H54 (cell line): ENCODE measurements at places on chromosomes 11 and 22.
A peak's percentile ranks its signal among the peaks of the same experiment; 100 is the strongest.

GRCh38 chr11:106461839-106462545 lies 384.5 kb downstream of the AASDHPPT start:
- DNase-seq = no peak

- no peak for DNase-seq
These were observed 57.6 kb downstream of the LIF start for GRCh38 chr22:30188911-30189310.

DNA sequence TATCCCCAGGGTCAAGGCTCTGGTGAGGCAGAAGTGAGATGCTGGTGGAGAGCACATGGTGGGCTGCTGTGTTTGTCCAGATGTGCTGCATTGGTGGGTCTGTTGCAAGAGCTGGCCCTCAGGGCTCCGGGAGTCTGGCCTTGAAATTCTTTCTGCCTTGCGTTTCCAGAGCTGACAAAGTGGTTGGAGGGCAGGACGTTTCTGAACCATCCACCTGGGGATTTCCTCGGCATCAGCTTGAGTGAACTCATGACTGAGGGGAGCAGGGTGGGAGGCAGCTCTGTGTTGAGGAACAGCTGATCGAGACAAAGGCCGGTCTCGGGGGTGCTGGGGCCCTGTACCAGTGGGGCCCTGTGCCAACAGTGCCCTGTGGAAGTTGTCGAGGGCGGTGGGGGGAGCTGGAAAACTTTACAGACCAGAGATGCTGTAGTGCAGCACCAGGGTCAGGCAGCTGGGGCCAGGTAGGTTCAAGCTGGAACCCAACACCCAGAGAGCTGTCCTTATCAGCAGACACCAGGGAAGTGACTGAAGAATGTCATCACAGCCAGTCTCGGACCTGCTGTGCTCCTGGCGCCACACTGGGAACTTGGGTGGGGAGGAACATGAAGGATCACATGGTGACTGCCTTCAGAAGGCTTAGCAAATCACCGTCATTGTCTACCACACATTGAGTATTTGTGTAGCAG lies 4.9 kb downstream of the TSKU start:
- DNase-seq = no peak

DNA sequence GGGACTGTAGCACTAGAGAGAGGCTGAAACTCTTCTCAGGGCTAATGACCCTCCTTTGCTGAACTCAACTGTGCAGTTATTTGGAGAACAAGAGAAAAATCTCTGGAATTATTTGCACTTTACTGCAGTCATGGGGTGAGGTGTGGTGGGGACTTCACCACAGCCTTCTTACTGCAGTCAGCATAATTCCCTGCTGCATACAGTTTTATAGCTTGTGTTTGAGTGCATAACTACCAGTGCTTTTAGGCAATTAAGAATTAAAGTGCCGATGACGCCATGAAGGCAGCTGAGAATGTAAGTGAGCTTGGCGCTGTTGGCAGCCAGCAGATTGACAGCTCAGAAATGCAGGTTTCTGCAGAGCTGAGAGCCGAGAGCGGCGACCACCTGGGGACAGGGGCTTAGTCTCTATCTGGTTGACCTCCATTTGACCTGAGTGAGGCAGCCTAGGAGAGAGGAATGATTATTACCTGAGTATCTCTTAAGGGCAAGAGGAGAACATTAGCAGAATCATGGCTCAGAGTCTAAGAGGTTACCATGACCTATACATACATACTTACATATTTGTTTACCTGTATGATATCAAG lies 830.0 kb downstream of the NTM start:
- DNase-seq = no peak

- DNase-seq = peak; percentile 75
These were observed at the start of gene TMEM80 for GRCh38 chr11:695538-696248. Gene TMEM80, plus strand, starts transcription at chr11:695816. Its CDS starts 12 bp downstream, at chr11:695828.

DNA sequence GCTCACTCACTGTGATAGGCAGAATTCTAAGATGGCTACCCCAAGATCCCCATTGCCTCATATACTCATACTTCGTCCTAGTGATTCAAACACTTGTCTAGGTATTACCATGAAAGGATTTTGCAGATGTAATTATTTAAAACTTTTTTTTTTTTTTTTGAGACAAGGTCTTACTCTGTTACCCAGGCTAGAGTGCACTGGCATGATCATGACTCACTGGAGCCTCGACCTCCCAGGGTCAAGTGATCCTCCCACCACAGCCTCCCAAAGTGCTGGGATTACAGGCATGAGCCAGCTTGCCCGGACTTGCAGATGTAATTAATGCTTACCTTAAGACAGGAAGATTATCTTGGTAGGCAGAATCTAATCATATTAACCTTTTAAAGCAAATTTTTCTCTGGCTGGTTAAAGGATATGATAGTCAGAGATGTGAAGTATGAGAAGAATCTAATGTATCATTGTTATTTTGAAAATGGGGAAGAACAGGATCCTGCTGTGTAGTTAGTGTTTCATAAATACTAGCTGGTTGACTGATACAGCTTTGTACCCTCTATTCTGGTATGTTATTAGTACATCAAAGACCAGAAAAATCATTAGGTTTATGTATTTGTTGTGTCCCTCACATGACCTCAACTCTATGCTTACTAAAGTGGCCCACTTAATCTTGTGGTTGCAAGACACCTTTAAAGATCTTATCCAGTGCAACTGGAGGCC lies 35.5 kb downstream of the C2CD3 start:
- DNase-seq = no peak

GRCh38 chr22:31238057-31238456 lies 26.0 kb downstream of the LIMK2 start:
- no peak for DNase-seq

- DNase-seq = no peak
These were observed 46.9 kb downstream of the PAX6 start for GRCh38 chr11:31764261-31764660.

- DNase-seq = no peak
These were observed 784.9 kb upstream of the LUZP2 start for GRCh38 chr11:23711981-23712380.

- DNase-seq = no peak
These were observed 49.9 kb upstream of the CAPRIN1 start for GRCh38 chr11:34001557-34002064.

GRCh38 chr11:106503901-106504300 lies 426.4 kb downstream of the AASDHPPT start:
- DNase-seq = no peak

DNA sequence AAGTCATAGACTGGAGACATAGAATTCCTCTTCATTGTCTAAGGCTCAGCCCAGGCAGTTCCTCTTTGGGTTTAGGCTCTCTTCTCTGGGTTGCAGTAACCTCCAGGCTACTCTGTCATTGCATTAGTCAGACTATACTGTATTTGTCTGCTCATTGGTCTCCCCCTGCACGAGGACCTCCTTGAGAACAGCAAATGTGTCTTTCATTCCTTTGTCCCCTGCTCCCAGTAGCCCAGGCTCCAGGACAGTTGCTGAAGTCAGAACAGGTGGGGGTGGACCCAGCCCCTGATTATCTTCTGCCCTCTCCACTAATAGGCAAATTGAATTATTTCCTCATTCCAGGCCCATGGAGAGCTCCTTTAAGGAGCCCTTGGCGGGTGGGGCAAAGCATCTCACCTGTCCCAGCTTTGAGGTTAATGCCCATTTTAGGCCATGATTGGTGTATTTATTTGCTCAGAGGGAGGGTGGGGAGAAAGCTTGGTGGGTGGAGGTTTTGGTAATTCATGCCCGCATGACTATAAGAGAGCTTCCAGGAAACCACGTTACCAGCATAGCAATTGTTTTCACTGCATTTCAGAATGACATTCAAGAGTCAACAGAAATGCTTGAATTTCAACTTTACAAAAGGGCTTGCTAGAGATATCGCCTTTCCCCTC lies 40.9 kb downstream of the NAV2 start:
- no peak for DNase-seq

- no peak for DNase-seq
These were observed 21.7 kb upstream of the PICK1 start for GRCh38 chr22:38035530-38035885.

DNA sequence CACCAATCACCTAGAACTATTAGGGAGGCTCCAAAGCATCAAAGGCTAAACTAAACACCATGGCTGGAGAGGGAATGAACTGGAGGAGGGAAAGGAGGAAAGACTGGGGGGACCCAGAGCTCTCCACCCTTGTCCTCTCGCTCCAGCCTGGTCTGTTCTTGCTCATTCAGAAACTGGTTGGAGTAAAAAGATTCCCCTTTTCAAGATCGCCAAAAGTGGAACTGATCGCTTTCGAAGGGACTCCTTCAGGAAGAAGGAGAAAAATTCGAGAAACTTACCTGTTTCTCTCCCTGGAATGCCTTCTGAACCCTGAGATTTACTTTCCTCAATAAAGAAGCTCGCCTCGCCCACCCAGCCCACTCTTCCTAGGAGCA lies 46.9 kb downstream of the OR4D9 start:
- DNase-seq = no peak

DNA sequence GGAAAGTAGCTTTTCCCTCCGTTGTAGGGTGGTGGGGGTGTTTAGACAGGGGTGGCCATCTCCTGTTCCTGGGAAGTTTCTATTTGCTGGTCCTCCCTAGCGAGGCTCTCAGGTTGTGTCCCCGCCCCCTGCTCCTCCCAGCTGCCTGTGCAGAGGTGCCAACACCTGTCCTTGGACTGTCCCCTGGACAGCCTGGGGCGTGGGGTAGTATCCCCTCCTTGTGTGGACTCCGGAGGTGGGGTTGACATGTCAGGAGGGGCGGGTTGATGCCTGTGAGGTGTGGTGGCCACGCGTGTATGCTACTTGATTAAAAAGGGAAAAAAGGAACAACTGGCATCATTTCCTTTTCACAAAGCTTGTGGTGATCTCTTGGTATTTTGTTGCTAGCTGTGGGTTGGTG lies 14.3 kb upstream of the RANBP1 start:
- DNase-seq = no peak

DNA sequence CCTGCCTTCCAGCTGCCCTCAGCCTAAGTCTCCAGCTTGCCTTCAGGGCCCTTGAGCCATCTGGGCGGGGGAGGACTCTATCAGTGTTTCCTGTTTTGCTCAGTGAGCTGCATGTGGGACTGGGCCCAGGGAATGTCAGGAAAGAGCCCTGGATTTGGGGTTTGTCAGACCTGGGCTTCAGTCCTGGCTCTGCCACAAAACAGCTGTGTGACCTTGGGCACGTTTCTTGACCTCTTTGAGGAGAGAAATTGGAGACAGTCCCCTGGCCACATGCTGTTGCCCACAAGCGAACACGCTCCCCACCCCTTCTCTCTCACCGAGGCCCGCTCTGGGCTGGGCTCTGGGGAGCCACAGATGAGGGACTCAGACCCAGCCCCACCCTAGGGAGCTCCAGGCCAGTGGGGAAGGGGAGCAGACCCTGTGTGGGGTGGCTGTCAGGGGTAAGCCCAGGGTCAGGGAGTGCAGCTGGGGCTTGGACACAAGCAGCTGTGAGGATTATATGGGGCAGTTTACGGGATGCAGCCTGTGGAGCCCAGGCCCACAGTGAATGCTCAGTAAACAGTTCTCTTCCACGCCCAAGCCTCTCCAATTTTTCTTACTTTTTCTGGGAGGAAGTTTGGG lies 12.3 kb downstream of the MYO7A start:
- peak; percentile 37 for DNase-seq

DNA sequence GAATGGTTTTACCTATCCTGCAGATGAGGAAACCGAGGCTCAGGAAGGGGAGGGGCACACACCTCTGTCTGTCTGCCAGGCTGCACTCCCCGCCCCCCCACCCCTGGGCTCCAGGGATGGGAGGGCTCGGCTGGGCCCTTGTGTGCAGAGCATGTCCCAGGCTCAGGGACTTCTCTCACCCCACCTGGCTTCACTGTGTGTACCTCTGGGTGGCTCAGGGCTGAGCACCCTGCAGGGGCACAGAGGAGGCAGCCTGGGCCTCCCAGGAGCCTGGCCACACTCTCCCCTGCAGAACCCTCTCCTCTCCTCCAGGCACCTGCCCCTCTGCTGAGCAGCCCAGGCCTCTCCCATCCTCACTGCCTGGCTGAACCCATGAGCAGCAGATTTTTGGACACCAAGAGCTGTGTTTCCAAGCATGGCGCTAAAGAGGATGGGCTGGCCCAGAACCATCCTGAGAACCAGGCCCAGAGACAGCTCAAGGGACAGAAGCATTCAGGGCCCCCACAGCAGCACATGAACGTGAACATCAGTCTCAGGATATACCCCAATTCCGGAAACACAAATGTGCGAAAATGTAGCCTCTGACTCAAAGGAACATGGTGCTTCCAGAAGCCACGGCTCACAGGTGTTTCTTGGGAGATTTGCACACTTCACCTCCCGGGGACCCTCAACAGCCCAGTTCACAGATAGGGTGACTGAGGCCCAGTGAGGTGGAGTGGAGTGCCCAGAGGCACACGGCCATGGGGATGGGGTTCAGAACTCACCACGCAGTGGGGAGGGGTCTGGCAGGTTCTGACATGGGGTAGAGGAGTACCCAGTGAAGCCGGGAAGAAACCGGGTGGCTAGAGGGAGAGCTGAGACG lies 10.5 kb downstream of the EMID1 start:
- DNase-seq = no peak

DNA sequence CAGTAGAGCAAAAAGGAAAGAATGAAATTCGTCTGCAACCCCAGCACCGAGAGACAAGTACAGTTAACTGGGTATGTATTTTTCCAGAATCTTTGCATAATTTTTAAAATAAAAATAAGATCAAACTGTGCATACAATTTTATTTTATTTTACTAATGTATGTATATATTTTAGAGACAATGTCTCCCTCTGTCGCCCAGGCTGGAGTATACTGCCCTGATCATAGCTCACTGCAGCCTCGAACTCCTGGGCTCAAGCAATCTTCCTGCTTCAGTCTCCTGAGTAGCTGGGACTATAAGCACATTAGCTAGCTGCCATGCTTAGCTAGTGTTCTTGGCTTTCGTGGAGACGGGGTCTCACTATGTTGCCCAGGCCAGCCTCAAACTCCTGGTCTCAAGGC lies 18.8 kb upstream of the DRD2 start:
- no peak for DNase-seq

GRCh38 chr11:132650969-132651720 lies 881.2 kb downstream of the OPCML start:
- DNase-seq = no peak

GRCh38 chr11:76123248-76123647 lies 83.1 kb downstream of the WNT11 start:
- no peak for DNase-seq

DNA sequence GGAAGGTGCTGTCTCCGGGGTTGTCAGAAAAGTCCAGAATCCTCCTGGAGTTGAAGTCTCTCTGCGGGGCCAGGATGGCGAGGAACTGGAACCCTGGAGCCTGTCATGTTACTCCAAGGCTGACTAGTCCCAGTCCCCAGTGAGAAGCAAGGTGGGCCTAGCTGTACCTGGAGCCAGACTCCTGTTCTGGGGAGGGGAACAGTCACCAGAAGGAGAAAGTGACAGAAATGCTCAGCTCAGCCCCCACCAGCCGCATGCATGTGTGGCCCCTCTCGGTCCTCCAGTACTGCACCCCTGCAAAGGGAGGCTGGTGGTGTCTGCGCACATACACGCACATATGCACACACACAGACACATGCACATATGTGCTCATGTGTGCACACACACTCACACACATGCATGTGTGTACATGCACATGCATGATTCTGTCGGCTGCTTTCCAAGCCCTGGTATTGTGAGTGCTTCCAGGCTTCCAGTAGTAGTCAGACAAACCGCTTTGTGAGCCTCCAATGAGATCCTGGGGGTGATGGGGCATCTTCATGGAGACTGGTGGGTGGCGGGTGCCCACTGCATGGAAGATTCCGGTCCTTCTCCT lies 54.3 kb downstream of the RTL6 start:
- DNase-seq = no peak
